ENCODE measurements at places on chromosomes 12 and 14.

DNA sequence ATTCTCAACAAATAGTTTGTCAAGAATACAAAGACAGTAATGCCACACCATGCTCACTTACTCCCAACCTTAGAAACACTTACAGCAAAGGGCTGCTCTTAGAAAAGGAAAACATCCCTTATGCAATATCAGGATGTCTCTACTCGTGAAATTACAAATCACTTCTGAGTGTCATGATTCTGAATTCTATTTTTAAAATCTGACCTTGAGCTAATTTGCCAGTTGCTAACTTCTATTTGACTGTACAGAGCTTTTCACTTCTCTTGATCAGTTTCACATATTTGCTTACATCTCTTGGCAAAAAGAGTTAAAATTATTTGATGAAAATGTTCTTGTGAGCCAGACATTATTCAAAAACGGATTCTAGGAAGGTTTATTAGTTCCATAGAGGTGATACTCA is 136.7 kb upstream of the SLC35F4 start:
- DNase-seq = no peak

DNA sequence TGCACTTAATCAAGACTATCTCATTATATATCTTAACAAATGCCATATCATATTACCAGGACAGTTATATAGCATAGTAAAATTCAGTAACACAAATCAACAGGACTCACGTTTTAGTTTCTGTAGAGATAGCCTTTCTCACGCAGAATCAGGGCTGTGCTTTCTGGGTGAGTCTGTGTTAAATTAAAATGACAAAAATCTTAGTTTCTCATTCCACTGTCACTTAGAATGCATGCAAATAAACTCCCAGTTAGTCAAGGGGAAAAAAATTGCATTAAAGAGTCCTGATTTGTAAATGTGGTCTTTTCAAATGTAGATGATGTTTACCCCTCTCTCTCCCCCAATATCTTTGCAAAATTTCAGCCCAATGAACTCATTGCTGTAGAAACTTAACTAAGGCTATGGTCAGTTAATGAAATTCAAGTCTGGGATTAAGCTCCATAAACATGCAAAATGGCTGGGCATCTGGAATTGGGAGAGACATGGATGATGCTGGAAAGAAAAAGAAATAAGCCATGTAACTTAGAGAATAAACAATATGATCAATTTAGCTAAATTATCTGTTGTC is 77.8 kb upstream of the MGAT4C start:
- DNase-seq = no peak

- DNase-seq = no peak
Measured at GRCh38 chr12:43806737-43807072, 588 bp upstream of the TWF1 start.

- no peak for DNase-seq
Measured at GRCh38 chr14:104996483-104996882, 10.9 kb downstream of the CLBA1 start.

GRCh38 chr14:37711356-37711830 is 116.0 kb downstream of the TTC6 start:
- no peak for DNase-seq

GRCh38 chr14:72049462-72049861 is 117.2 kb downstream of the RGS6 start:
- no peak for DNase-seq

DNA sequence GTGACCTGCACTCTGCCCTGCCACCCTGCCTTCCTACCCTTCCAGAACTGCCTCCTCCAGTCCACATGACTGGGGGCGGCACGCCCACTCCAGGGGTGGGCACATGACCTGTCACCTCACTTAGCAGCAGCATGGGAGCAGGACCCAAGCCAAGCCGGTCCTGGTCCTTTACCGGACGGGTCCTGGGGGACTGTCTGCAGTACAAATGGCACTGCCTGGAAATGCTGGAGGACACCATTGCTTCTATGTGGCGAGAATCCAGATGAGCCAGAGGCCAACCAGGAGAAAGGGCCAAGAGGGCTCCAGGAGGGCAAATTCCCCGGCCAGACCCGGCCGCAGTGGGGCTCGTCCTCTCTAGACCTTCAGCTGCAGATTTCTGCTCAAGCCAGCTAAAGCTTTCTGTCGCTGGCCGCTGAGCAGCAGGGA is 33.1 kb downstream of the ITPK1 start:
- no peak for DNase-seq

GRCh38 chr14:32049361-32050088 is 27.6 kb upstream of the ARHGAP5 start:
- DNase-seq = no peak

GRCh38 chr12:30973175-30973574 is 46.6 kb downstream of the TSPAN11 start:
- DNase-seq = peak; percentile 14

DNA sequence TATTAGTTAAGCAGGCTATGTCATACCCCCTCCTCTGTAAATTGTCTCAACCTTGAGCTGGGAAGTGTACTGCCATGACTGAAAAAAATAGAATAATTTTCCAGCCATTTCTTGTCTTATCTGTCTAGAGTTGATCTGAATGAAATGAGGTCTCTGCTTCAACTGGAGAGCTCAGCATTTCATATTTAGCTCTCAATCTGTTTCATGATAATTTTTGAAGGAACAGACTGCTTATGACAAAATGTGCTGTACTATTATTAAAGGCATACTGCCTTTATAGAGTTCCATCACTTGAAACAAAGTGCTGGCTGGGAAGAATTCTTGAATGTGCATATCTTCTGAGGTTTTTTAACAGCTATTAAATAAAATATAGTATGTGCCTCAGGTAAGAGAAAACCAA is 19.1 kb downstream of the PTPRO start:
- DNase-seq = no peak

GRCh38 chr14:70887207-70887681 is 20.0 kb upstream of the PCNX1 start:
- DNase-seq = no peak

DNA sequence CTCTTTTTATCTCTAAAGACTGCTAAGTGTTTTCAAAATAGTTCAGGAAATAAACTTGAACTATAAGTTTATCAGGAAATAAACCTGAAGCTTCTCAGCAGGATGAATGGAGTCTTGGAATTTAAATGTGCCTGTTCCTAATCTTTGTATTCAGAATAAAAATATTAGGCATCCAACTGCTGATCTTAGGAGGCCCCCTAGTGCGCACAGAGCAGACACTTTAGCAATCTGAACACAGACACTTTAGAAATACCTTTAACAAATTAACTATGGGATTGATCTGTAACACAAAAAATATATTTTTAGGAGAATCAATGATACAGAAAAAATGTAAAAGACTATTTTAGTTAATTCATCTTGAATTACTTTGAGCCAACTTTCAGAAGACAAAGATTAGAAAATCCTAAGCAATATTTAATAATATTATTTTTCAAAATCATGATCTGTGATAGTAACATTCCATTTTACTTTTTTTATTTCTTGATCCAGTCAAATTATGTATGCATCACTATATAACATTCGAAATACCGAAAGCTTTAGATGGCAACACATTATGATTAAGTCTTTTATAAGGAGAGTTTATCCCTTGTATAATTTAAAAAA is 80.9 kb downstream of the SLC41A2 start:
- no peak for DNase-seq

GRCh38 chr14:32408018-32408417 is 78.9 kb downstream of the AKAP6 start:
- DNase-seq = peak; percentile 50

DNA sequence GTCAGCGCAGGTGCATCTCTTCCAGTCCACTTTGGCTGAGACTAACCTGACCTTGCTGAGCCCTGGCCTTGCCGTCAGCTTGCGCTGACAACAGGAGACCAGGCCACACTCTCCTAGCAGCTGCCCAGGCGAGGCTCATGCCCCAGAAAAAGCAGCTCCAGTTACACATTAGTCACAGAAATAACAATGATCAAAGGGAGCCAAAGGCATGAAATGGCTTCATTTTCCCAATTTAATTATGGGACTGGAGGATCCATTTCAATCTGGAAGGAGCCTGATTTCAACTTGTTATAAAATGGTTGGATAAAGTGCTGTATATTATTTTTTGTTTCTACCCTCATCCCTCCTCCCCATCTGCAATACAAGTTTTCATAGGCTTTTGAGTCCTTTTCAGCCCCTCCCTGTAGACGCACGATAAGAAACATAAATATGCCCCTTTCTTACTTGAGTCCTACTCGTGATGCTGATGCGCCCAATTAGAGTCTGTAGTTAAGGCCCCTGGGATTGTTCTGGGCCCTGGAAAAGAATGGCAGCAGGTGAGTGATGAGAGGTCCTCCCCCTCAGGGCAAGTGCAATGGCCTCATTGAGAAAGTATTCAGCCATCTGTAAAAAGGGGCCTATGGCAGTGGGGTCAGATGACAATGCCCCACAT is 376.0 kb downstream of the C12orf75 start:
- DNase-seq = peak; percentile 78

DNA sequence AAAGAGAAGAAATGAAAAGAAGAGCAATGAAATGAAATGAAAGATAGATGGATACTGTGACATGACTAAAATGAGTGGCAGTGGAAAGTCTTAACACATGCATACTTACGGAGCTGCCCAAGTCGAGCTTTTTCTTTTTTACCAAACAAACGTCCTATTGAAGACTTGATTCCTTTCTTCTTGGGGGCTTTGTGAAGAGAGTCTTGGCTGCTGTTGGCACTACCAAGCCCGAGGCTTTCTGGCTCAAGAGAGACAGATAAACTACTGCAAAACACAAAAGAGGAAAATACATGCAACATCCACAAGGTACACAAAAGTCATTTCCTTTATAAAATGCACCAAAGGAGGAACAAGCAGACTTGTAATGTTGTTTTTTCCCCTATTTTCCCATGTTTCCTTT is 261.2 kb downstream of the ACSS3 start:
- DNase-seq = no peak

GRCh38 chr12:105561546-105562198 is 231.2 kb downstream of the C12orf75 start:
- DNase-seq = no peak

- DNase-seq = no peak
Measured at GRCh38 chr14:85856430-85856829, 326.5 kb downstream of the FLRT2 start.

DNA sequence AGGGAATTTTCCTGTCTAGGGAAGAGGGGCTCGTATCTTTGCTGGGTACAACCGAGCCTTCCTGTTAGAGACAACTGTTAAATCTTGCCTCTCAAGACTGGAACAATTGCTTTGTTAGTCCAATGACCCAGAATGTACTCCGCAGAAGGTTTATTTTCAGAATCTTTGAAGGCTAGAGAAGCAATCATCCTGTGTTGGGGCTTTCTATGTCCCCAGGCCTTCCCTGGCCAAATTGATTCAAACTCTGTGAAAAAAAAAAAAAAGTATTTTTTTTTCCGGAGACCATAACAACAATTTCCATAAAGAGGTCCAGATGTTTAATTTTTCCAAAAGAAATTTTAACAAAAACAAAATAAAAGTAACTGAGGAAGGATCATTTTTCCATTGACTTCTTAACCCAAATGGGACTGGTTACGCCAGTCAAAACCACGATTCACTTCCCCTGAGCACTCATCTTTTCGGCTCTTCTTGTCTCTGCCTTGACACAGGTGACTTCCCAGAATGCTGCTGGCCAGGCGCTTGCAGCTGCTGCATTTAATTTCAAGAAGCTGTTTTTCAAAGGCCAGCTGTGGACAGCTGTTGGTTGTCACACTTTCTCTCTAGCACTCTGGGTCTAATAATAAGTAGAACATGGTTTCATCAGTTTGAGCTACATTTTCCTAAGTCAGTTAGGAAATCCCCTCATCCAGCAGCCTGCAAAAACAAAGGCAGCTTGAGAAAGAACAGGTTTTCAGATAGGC is 81.6 kb upstream of the MANSC4 start:
- DNase-seq = no peak

DNA sequence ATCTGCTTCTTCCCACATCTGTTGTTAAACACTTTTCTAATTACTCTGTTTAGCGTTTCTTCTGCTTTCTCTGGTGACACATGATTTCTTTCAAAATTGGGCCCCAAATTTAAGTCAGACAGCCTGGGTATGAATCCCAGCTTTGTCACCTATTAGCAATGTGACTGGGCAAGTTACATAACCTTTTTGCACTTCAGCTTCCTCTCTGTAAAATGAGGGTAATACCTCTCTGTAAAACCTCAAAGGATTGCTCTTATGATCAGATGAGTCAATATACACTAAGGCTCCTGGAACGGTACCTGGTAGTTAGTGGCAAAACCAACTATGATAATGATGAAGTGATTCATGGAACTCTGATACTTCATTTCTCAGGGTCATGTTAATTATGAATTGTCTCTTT is 33.0 kb downstream of the E2F7 start:
- no peak for DNase-seq

DNA sequence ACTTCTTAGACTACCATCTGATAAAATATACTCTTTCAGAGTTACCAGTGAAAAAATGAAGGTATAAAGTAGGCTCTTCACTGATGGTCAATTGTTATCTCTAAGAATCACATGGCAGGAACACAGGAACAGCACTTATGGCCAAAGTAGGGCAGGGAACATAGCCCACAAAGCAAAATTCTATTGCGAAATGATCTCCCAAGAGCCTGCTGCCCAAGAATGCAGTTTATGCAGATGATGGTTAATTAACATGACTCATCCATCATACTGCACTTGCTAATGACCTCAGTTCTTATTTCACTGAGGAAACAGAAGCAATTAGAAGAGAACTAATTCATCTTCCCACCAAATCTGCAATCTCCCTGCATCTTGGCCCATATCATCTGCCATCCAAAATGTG is 133.8 kb downstream of the SLC2A13 start:
- DNase-seq = no peak

DNA sequence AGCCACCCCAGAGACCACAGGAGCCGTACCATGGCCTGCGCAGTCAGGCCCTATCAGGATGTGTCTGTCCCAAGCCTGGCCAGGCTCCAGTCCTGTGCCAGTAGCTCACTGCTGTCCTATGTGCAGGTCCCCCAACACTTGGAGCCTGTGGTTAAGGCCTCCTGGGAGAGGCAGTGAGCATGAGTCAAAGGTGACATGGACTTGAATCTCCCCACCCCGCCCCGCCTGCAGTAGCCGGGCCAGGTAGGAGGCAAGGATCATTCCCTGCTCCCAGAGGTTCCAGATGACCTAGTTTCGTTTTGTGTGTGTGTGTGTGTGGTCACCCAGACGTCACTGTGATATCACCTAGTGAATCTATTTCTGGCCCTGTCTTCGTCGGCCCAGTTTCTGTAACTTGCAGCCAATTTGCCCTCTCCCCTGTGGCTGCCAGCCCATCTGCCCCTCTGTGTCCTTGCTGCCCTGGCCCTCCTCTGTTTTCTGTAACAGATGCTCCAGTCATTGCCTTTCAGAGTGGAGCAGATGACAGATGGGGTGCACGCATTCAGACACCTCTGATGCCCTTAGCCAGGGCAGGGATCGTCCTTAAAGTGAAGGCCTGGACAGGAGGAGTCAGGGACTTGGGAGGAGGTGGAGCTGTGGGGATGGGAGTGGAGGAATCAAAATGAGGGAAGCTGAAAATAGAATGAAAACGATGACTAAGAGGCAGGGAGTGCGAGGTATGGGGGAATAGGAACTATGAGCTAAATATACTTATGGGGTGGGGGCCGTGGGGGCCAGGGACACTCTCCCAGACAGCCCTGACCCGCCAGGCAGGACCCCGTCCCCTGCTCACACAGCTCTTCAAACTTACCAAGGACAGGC is 37.4 kb downstream of the SLC6A12 start:
- no peak for DNase-seq

- DNase-seq = peak; percentile 30
Measured at GRCh38 chr12:132356691-132357622, 27.6 kb upstream of the GALNT9 start.
